CD4-positive, alpha-beta T cell treated with Interferon alpha-2 for 1 hour (primary cell): ENCODE measurements at places on chromosomes 5 and 9.
A peak's percentile ranks its signal among the peaks of the same experiment; 100 is the strongest.

DNA sequence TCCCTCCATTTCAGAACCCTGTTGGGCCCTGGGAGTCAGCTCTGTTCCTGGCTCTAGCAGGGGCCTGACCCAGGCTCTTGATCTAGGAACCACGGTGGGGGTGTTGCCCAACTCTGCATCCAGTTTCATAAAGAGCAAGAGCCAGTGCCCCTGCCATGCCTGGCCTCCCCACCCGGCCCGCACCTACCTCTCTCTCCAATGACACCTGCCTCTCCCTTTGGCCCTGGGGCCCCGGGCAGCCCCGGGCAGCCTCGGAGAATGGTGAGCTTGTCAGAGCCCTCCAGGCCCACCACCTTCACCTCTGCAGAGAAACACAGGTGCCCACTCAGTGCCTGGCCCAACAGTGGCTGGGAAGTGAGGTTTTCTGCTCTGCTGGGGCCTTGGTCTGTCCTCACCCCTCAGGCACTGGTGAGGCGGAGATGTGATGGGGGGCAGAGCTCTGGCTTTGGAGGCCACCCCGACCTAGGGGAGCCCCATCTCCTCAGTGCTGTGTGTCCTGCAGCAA is 1.5 kb downstream of the FCN1 start:
- DNase-seq = no peak

- no peak for DNase-seq
Observed at GRCh38 chr5:17123010-17123409, 94.4 kb upstream of the BASP1 start.

- peak; percentile 52 for DNase-seq
Observed at GRCh38 chr9:34989946-34990635, 546 bp downstream of the DNAJB5 start.

GRCh38 chr9:38390851-38391250 is 1.7 kb upstream of the ALDH1B1 start:
- DNase-seq = no peak

DNA sequence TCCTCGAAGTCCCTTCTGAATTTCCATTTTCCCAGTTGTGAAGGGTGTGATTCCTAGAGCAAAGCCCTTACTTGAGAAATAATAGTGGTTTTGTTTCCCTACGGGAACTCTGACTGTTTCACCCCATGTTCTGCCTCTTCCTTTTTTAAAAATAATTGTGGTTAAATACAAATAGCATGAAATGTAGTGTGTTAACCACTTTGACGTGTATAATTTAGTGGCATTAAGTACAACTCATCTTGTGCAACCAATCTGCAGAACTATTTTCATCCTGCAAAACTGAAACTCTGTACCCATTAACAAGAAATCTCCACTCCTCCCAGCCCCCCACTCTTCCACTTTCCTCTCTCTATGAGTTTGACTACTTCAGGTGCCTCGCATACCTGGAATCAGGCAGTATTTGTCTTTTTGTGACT is 35.6 kb upstream of the HAND1 start:
- DNase-seq = no peak

GRCh38 chr9:135501261-135502167 is 1.0 kb downstream of the MRPS2 start:
- peak; percentile 47 for DNase-seq

GRCh38 chr9:76004526-76004925 is 114.1 kb downstream of the PCSK5 start:
- no peak for DNase-seq

DNA sequence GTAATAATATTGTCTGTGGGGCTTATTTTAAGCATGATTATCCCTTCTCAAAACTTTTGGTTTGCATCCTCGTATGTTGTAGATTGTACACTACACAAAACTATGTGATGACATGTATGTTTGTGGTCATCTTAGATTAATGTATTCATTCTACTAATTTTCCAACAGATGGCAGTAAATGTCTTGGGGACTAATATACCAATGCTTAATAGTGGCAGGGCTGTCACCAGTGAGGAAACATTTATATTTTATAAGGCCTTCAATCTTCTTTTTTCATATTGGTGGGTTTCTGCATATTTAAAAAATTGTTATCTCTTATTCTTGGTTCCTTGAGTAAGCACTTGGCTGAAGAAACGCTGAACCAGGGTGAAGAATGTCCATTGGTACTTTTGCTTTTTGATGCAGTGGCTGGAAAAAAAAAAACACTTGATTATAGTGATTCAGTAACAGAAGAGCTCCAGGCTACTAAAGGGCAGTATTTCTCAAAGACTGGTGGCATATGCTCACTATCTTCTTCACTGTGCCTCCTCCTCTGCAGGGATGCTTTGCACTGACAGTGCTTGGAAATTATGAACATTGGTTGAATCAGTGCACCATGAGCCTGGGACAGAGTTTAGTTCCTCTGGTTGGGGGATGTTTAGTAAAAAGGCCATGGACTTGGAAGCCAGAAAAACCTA is 530.3 kb downstream of the RASEF start:
- DNase-seq = no peak

- no peak for DNase-seq
Observed at GRCh38 chr9:12680341-12680740, 12.8 kb upstream of the TYRP1 start.

DNA sequence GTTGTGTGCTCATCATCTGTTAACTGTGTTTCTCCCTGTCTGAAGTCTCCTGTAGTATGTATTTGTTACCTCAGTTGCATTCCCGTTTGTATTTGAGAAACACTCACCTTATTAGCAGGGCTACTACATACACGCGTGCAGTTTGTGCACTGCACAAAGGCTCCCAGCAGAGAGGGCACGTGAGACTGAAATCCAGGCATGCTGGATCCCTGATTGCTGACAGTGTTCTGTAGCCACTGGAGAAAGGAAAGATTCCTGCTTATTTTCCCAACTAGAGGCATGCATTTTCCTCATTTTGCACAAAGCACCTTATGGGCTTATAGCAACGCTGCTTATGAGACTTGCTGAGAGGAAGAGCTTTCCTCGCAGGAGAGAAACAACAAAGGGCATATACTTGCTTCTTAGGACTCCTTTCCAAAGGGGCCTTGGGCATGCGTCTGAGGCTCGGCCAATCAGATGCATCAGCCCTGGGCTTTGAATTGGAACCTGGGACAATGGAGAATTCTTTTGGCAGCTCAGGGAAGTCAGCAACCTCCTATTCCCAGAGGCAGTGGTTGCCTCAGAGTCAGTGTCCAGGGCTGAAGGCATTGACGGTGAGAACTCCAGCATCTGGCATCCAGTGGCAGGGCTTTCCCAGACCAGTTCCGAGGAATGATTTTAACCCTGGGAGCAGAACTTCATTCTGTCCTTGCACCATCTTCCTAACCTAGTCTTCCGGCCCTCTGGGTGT is 9.9 kb upstream of the MEGF10 start:
- DNase-seq = no peak

DNA sequence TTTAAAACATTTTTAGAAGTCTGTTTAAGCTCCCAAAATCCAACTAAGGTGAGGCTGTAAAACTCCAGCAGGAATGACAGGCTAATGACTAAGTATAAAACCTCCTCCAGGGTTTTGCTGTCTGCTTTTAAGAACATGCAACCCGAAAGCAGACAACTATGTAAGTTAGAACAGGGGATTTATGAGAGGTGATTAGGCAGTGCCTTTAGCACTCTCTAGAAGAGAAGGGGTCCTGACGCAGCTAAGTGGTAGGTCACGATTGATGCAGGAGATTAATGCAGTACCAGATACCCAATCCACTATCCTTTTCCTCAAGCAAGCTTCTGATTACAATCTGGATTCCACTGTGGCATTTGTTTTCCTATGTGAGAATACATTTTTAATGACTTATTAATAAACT is 25.9 kb downstream of the HOMER1 start:
- DNase-seq = no peak

GRCh38 chr5:145903867-145904266 is 31.1 kb upstream of the GRXCR2 start:
- DNase-seq = no peak

- no peak for DNase-seq
Observed at GRCh38 chr9:104386425-104387069, 117.5 kb upstream of the OR13F1 start.

GRCh38 chr5:167934551-167934971 is 356.9 kb upstream of the WWC1 start:
- DNase-seq = no peak

- peak; percentile 83 for DNase-seq
Observed at GRCh38 chr5:35319333-35320002, 89.2 kb upstream of the PRLR start.

GRCh38 chr5:131672776-131673175 is 37.7 kb upstream of the RAPGEF6 start:
- no peak for DNase-seq

DNA sequence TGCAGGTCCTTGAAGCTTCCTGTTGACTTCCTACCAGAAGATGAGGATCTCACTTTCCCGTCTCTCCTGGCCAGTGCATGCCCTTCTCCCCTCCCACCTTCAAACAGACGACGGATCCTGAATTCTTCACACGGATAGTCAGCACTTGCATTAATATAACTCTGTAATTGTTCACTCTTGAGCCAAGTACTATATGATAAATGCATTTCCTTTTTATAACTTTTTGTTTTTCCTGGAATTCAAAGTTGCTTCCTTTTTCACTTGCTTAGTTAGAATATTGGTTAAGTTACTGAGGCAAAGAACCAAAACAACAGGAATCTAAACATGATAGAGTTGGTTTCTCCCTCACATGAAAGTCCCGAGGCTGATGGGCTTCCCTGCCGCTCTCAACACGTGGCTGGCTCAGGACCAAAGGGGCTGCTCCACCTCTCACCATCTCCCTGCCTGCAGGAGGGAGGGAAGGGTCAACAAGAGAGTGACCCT is 20.2 kb upstream of the EGFL7 start:
- no peak for DNase-seq

- no peak for DNase-seq
Observed at GRCh38 chr9:99635032-99635431, 186.7 kb upstream of the NR4A3 start.

- DNase-seq = no peak
Observed at GRCh38 chr5:30894811-30895210, 298.7 kb upstream of the CDH6 start.

DNA sequence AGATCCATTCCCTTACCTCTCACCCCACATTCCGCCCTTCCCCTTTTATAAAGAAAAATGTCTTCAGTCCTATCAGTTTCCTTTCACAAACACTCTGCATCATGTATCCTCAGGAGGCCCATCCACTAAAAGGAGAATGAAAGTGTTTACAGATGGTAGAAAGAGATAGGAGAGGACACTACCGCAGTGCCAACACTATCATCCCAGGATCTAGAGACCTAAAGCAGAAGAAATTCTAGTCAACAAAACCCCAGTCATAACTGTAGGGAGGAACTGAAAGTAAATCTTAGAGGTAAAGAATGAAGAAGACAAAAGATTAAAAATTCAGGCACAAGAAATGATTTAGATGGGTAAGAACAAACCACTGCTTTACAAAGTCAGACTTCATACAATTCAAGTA is 114.1 kb downstream of the MLLT3 start:
- DNase-seq = no peak

- DNase-seq = no peak
Observed at GRCh38 chr5:143524338-143524945, 121.0 kb upstream of the NR3C1 start.

- no peak for DNase-seq
Observed at GRCh38 chr5:112742424-112742823, 4.7 kb downstream of the APC start.

- DNase-seq = no peak
Observed at GRCh38 chr9:34996905-34997279, 7.3 kb downstream of the DNAJB5 start.

DNA sequence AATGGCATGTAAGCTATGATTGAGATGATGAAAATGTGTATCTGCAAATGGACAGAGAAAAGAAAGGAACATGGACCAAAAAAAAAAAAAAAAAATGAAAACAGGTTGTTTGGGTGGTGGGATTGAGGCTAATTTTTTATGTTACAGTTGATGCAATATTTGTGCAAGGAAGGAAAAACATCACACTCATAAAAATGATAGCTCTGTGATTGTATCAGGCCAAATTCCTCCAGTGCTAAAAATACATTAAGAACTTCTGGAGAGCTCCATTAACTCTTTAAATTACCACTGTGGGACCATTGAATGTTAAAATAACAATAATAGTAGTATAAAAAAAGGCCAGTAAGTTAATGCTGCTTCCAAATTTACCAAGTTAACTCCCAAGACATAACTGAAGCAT is 79.5 kb upstream of the MSX2 start:
- DNase-seq = no peak
